ENCODE measurements at places on chromosomes 2 and 18. TPM values are rescaled to one million over a fixed set of nuclear protein-coding genes. Genes with fewer than 3 reads are reported as not detected.
A peak's percentile ranks its signal among the peaks of the same experiment; 100 is the strongest.

- DNase-seq, result no peak
Measured at GRCh38 chr2:50691513-50691912, 340.4 kb downstream of the NRXN1 start.

Gene CYP27A1
- 20.4 TPM for total RNA-seq

- no peak for DNase-seq
Measured at GRCh38 chr2:168469281-168469988, 13.4 kb downstream of the CERS6 start.

- DNase-seq, result no peak
Measured at GRCh38 chr2:134758633-134759032, 39.8 kb upstream of the TMEM163 start.

Gene CFAP221
- 5.4 TPM for total RNA-seq

GRCh38 chr18:48850822-48851598 lies 99.8 kb downstream of the SMAD7 start:
- DNase-seq, result peak; percentile 54

- peak; percentile 56 for DNase-seq
Measured at GRCh38 chr2:42101206-42102023, 53.6 kb downstream of the PKDCC start.

DNA sequence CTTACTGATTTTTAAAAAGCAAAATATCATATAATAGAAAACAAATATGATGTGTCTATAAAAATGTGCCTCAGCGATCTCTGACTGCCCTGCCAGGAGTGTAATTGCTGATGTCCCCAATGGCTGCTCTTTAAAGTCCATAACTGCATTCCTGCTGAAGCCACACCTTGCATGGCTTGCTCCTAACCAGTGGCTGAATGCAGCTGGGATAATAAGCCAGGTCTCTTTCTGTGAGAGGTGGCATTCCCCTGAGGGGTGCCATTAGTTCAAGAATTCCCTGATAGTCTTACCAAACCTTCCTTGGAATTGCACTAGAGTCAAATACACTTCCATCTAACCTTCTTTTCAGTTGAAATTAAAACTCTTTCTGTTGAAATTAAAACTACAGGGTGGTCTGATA lies 125.8 kb upstream of the ZNF804A start:
- no peak for DNase-seq

GRCh38 chr2:157441072-157441454 lies 2.8 kb downstream of the CYTIP start:
- no peak for DNase-seq

GRCh38 chr2:238956676-238957075 lies 108.8 kb downstream of the TWIST2 start:
- no peak for DNase-seq

Gene POTEC
- not detected for total RNA-seq

- no peak for DNase-seq
Measured at GRCh38 chr18:65365245-65365980, 385.4 kb upstream of the CDH7 start.

GRCh38 chr18:24051031-24051947 lies 36.7 kb downstream of the TTC39C start:
- no peak for DNase-seq

DNA sequence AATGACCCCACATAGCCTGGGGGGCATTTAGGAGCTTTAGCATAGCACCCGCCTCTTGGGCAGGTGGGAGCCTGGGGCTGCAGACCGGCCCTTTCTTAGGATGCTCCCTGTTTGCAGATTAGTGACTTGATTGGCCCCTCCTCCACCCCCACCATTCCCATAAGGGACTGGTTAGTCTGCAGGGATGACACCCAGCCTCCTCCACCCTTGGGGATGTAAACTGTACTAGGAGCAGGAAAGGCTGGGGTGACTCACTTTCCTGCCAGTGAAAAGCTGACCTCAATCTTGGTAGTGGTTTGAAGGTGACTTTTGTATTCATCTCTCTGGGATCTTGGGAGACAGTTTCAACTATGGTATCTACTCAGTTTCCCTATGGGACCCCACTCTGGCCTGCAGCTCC lies 24.2 kb downstream of the CTIF start:
- no peak for DNase-seq

DNA sequence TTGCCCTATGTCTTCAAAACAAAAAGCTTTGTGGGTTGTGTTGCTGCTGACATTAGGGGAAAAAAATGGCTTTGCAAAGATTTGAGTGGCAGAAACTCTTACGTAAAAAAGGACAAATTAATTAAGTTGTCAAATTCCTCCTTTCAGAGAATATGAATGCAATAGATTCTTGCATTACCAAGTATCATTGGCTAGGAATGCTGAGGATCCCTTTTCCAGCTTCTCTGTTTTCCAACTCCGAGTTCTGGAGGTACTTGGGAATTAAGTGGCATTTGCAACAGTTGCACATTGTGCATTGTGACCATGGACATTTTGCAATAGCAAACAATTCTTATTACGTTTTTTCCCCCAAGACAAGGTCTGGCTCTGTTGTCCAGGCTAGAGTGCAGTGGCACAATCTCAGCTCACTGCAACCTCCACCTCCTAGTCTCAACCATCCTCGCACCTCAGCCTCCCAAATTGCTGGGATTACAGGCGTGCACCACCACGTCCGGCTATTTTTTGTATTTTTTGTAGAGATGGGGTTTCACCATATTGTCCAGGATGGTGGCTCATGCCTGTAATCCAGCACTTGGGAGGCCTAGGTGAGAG lies 29.9 kb upstream of the PPP1CB start:
- DNase-seq, result no peak

Gene GCKR
- total RNA-seq, result 7.6 TPM
